Occipital lobe (tissue), 3 donors: ENCODE measurements at places on chromosomes 5 and 9. TPM values are rescaled to one million over a fixed set of nuclear protein-coding genes. Genes with fewer than 3 reads are reported as not detected.

The DRD1 gene
- total RNA-seq = 6.1 TPM

The C6 gene
- total RNA-seq = not detected

The PCDHB9 gene
- total RNA-seq = 6.1 TPM

The OR1Q1 gene
- total RNA-seq = not detected

The PDE8B gene
- total RNA-seq = 5.3 TPM

The FOXD4L4 gene
- total RNA-seq = 0.78 TPM

The AGXT2 gene
- not detected for total RNA-seq

The SPINK6 gene
- not detected for total RNA-seq

The GABRA1 gene
- total RNA-seq = 18.2 TPM

The CDH9 gene
- total RNA-seq = 34.2 TPM

The TAF1L gene
- total RNA-seq = 0.78 TPM

The IL5 gene
- total RNA-seq = not detected

The TEX10 gene
- 58.5 TPM for total RNA-seq

The SV2C gene
- 1.7 TPM for total RNA-seq

The SLC36A2 gene
- not detected for total RNA-seq

The C1QTNF3 gene
- total RNA-seq = 11.7 TPM

The LURAP1L gene
- 0.94 TPM for total RNA-seq

The DMXL1 gene
- 120 TPM for total RNA-seq

The NMUR2 gene
- total RNA-seq = not detected

The IRX2 gene
- total RNA-seq = not detected

The NSMF gene
- total RNA-seq = 35.7 TPM
